Stimulated activated naive CD4-positive, alpha-beta T cell (primary cell): ENCODE measurements at places on chromosomes 1 and 21.

DNA sequence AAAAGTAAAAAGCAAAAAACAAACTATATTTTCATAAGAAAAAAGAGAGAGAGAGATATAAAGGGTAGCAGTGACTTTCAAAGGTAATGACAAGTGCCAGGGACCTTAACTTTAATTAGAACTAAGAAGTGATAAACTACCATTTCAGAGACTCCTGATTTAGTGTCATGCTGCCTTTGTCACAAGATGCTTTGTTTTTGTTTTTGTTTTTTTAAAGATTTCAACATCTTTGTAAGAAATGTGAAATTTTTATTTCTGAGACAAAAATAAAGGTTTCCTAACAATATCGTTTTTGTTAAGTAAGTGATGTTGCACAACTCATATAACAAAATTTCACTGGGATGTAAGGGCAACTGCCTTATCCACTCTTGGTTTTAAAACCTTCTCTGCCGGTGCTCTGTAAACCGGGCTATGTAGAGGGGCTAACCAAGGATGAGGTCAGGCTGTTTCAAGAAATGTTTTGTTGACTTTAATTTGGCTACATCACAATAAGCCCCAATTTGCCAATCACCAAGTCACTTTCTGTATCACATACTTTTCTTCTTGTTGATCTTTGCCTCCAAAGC lies 35.2 kb upstream of the SYT2 start:
- no peak for DNase-seq

- no peak for DNase-seq
Observed at GRCh38 chr21:31316488-31317169, 27.4 kb downstream of the TIAM1 start.

DNA sequence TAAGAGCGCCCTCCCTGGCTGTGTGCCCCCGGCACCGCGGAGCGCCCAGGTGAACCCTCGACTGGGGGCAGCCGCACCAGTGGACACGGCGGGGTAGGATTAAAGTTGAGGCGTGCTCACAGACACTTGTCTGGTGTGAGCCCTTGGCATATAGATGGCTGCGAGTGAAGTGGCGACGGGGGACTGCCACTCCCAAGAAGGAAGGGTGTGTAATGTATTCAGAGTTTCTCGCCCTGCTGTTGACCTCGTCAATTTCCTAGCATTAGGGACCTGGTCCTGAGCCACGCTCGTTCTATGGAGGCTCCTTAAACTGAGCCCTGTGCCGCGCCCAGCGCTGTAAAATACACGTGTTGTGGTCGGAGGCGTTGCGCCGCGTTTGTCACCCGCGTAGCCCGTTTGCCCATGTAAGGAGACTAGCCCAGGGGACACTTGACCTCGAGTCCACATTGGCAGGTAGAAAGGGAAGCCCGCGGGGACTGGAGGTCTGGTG lies 554 bp downstream of the EVA1C start:
- DNase-seq = no peak

GRCh38 chr1:50645139-50645538 lies 221.9 kb upstream of the DMRTA2 start:
- no peak for DNase-seq

- DNase-seq = no peak
Observed at GRCh38 chr1:87115891-87116290, 201.5 kb downstream of the HS2ST1 start.

GRCh38 chr1:216843409-216843808 lies 120.2 kb upstream of the ESRRG start:
- no peak for DNase-seq

DNA sequence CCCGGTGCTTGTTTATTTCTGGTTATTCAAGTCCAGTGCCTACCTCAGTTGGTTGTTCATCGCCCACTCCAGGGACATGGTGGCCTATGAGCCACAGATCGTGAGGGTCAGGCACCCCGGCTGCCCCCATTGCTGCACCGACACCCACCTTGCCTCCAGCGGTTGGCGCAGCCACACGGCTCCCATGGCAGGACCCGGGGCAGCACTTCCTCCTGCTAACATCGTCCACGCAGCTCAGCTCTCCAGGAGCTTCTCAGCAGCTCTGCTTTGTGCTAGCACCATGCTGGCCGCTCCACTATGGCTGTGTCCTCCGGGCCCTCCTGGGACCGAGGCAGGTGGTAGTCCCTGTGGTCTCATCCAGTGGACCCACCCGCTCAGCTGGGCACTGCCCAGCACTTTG lies 13.9 kb upstream of the PRKCZ start:
- DNase-seq = no peak

DNA sequence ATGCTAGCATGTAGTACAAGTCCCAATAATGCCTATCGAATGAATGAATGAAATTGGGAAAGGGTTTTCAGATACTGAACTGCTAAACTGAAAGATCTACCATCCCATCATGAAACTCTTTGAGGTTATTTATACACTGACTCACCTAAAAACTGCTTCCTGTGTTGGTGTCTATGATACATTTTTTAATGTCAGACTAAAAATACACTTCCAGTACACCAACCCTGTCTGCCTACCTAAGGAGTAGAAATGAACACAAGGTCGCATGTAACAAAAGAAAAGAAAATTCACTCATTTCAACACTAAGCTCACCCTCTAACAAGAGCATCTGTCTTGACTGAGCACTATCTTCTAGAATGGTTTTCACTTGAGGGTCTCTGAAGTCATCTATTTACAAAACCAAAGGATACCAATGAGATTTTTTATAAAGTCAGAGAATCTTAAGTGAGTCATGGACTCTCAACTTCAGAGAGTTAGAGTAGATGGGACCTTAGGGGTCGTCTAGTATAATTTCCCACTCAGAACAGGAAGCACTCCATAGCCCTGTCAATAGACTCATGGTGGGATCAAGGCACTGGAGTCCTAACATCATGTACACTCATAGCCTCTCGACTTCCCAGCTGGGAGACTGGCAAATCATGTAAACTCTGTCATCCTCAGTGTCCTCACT lies 53.4 kb downstream of the WLS start:
- no peak for DNase-seq

DNA sequence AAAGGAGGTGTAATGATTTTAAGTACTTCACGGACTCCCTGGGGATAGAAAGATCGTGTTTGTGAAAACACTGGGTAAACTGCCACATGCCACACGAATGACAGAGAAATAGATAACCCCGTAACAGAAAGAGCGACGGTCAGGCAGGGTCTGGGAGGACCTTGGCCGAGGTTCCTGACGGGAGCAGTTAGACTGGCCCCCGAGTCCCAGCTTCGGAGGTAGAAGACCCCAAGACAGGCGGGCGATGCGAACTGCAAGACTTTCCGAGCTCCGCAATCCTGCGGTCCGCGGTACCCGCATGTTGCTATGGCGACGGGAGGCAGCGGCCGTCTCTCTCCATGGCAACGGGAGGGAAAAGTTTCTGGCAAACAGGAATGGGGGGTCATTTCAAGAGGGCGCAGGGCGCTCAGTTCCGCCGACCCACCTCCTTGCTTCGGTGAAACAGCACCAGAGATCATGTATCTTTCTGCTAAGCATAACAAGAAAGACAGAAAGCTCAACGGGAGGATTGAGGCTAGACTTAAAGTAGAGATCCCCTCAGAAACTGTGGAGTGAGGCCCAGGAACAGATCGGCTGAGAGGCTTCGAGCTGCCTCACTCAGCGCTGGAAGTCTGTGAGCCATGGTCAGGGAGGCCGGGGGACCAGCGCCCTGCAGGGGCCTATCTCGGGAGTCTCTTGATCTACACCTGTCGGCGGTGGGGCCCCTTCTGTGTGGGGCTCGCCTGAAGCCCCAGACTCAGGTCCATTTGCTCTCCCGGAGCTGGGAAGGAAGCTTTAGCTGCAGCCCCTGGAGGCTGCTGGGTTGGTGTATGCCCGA lies 685 bp upstream of the SYT6 start:
- DNase-seq = no peak

- DNase-seq = no peak
Observed at GRCh38 chr1:43443197-43443946, 10.4 kb downstream of the HYI start.

DNA sequence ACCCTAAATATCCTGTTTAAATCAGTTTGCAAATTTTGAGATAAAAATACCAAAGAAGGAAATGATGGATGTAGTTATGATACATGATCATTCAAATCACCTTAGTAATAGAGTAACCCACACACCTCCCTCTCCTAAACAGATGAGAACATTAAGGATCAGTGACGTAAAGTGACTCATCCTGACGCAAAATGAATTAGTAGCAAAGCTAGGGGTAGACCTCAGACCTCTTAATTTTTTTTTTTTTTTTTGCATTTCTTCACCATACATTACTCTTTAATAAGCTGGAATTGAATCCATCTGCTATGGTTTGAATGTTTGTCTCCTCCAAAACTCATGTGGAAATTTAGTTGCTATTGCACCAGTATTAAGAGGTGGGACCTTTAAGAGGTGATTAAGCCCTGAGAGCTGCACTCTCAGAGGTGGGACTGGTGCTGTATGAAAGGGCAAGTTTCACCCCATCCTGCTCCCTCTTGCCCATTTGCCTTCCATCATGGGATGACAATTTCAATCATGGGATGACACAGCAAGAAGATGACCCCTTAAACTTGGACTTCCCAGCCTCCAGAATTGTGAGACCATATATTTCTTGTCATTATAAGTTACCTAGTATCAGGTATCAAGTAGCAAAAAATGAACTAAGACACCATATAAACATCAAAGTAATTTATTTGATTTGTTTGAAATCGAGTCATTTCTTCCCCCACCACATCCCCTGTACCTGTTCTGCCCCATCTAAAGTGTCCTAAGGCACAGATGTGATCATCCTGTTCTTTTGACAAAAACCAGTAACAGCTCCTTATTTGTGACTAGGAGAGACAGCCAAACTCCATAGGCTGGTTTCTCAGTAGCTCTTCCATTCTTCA lies 114.6 kb upstream of the DUSP10 start:
- no peak for DNase-seq
